ENCODE measurements at places on chromosomes 7 and 10.

GRCh38 chr10:79434223-79434687, 11.2 kb downstream of the ZCCHC24 start:
- DNase-seq: no peak

- peak; percentile 33 for DNase-seq
These were observed 3.4 kb downstream of the TNRC18 start for GRCh38 chr7:5420067-5420880.

DNA sequence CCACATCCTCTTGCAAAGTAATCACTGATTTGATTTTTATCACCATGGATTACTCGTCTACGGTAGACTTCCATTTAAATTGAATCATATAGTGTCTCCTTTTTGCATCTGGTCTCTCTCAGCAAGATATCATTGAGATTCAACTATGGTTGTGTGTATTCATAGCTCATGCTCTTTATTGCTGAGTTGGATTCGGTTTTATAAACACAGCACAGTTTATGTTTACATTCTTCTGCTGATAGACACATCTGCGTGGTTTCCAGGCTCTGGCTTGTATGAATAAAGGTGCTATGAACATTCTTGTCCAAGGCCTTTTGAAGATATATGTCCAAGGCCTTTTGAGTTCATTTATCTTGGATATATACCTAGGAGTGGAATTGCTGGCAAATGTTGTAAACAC, 356.5 kb upstream of the CELF2 start:
- DNase-seq: no peak

DNA sequence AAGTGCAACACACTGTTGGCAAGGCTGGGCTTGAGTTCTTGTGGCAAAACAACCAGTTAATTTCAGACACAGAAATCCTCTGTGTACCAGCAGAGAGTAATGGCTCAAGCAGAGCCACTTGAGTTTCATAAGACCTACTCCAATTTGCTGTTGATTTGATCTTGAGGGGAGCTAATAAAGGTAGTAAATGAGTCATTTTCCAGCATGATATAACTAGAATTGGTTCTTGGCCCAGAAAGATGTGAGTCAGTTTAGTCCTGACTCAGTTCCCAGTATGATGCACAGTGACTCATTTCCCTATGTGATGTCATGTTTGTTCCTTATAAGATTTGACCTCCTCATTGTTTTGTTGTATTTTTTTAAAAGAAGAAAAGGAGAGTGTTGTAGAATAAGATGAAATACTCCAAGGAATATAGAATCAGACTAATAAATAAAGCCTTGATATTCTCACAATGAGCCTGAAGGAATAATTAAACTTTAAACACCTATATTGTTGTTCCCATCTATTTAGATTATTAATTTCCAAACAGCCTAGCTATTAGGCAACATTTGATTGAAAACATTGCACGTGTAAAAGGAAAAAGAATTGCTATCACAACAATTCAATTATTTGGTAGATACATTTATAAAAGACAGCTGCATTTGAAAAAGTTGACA, 186.2 kb downstream of the REEP3 start:
- DNase-seq: peak; percentile 95

- no peak for DNase-seq
These were observed 342.3 kb upstream of the NRP1 start for GRCh38 chr10:33676606-33677339.
